ENCODE measurements at places on chromosomes 4 and X.
A peak's percentile ranks its signal among the peaks of the same experiment; 100 is the strongest.

DNA sequence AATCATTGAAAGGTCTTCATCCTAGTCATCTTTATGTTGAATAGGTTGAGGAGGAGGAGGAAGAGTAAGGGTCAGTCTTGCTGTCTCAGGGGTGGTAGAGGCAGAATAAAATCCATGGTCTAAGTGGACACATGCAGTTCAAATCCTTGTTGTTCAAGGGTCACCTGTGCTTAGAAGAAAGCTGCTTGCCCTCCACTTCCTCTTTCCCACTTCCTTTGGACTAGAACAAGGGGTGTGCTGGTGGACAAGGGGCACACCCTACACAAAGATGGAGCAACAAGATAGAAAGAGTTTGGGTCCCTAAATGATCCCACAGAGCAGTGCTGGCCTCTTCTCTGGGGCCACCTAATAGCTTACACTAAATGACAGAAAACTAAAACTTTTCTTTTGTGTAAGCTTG, 47.9 kb downstream of the HSD17B13 start:
- DNase-seq = no peak

DNA sequence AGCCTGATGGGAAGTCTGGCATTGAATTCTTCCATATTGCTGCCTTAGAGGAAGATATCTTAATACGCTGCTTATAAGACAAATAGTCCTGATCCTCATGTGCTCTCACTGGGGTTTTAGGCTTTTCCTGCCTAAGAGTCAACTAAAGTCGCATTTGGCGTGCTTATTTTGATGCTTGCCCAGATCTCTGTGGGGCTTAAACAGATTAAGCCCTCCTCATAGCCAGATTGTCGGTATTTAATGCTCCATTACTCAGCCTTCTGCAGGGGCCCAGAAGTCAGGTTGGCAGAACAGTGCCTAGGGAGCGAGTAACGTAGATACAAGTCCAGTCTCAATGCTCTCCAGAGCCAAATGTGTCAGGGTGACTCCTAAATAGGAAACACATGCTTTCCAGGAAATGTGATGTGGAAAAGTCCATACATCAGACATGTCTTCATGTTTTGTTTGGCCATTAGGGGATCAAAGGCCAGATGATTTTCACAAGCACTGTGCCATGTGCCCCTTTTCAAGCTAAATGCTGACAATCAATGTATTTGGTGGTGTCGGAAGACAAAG, 262.8 kb downstream of the PRDM5 start:
- DNase-seq = no peak

- no peak for DNase-seq
Observed at GRCh38 chrX:106710771-106711170, 15.7 kb upstream of the RNF128 start.

DNA sequence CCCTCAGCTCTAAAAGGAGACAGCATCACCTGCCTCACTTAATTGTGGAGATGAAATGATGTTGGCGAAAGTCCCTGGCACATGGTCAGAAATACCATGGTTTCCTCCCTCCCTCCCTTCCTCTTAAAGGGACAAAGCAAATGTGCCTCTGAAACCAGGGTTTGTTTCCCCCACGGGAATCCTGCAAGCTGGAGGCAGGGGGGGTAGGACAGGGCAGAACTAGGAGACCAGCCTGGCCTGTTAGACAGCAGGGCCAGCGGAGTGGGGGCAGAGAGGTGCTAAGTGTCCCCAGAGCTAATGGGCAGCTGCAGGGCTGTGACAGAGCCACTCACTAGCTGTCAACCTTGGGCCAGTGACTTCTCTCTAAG, 5.7 kb downstream of the RTL5 start:
- DNase-seq = no peak

- no peak for DNase-seq
Observed at GRCh38 chr4:39407584-39407885, 805 bp downstream of the KLB start.

DNA sequence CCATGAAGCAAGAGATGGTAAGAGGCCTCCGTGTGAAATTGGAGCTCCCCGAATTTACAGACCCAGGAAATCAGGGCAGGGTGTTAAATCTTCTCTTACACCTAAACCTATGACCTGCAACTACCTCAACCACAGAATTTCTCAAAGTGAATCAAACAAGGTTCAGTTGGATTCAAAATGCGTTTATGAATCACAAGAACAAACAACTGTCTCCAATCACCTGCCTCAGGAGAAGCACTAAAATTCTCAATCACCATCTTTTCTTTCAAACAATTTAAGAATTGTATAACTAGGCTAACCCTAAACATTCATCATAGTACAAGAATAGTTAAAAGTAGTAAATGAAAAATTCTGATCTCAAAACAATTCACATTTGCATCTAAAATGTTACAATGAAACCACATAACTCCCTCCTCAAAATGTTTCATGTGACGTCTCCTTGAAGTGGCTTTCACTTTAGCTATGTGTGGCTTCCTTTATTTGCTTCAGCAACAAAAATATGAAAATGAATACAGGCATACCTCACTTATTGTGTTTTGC, 19.2 kb downstream of the PPP3CA start:
- DNase-seq = no peak

DNA sequence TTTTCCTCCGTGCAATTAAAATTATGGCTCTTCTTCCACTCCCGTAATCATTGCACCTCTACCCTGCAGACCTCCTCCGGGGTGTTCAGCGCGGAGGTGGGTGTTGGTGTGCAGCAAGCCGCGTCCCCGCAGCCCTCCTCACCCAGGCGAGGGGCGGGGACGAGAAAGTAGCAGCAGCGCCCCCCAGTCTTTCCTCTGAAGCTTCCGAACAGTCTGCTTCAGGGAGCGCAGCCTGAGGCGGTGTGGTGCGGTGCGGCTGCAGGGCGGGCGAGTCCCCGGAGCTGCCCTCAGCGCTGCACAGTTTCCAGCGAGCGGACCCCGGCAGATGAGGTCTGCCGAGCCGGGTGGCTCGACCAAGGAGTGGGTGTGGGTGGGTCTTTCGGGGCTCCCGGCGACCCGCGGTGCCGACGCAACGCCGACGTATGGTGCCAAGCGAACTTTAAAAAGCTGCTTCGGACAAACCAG, at the start of gene FRAS1:
Gene FRAS1 (plus strand): TSS at position 189 of the 465 bp plus-strand sequence. CDS start 687 bp downstream, outside the sequence.
- peak; percentile 62 for DNase-seq

DNA sequence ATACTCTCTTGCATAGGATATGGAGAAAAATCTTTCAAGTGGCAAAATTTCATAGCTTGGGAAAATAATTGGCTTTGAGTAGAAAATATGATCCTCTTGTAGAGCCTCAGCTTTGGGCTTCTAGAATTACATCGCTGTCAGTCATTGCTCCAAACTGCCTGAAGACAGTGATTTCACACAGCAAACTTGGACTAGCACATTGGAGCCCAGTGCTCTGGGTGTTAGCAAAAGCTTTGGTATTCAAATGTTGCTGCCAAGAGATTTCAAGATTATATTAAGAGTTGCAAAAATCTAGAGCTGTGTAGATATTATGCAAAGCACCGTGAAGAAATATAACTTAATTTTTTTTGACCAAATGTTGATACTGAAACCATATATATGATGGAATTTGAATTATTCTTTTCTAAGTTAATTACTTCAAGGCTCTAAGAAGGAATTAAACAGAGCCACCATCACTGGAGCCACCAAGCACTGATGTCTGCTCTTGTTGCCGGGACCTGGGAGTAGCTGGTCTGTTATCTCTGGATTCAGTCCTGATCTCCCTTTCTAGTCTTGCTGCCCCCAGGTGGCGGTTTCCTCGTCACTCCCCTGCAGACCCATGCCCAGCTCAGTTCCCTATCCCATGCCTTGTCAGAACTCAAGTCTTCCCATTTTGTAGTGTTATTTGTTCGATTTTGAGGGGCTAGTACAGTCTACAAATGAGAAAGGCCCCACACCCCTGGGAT, 260.7 kb upstream of the SFRP2 start:
- peak; percentile 9 for DNase-seq

DNA sequence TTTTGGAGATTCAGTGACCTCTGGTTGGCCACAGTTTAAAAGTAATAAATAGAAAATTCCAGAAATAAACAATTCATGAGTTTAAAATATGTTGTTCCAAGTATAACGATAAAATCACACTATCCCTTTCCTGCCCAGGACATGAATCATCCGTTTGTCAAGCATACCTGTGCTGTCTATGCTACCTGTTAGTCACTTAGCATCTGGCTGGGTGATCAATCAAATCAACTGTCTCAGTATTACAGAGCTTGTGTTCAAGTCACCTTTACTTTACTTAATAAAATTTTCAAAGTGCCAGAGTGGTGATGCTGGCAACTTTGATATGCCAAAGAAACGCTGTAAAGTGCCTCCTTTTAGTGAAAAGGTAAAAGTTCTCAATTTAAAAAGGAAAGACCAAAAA, 979.5 kb upstream of the NDST4 start:
- DNase-seq = no peak

DNA sequence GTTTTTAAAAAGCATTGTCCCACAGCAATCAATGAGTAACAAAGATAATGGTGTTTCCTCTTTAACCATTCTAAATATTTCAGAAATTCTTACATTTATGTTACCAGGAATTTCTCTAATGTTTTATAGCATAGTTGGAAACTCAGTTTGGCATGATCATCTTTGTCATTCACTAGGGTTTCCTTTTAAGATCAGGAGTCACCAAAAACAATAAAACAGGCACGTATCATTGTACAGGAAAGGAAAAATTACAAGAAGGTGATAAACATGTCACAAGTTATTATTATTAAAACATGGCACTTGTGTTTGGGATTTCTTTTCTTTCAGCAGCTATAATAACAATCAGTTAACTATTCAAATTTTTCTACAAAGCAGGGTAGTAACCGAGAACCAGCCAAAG, 84.0 kb downstream of the SLC10A7 start:
- no peak for DNase-seq

DNA sequence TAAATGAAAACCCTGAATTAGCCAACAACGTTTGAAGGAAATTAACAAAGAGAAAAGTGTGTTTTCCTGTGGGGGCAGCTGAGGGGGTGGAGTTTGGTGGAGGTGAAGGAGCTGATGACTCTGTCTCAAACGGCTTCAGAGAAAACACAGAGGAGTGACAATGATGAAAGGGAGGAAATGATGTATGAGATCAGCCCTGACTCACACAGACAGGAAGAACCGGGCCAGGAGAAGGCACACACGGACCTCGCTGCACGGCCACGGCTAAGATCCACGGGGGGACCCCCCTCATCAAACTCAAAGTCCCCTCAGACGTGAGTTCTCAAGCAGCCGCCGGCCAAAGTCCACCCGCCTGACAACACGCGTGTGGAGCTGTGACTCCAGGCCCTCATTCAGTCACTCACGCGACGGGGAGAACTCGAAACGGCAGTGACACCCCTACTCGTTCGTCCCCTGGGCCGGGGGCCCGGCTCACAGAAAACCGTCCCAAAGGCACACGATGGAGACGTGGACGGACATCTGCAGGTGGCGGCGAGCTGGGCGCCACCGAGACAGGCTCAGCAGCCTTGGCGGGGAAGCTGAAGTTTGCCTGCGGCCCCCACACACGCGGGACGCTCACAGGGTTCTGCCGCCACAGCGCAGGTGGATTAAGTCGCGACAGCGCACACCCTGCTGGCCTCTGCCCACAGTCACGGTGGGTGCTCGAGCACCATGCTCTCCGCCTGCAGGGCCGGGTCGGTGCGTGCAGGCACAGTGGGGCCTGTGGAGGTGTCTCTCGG, 28.8 kb downstream of the PPP2R3B start:
- DNase-seq = no peak

DNA sequence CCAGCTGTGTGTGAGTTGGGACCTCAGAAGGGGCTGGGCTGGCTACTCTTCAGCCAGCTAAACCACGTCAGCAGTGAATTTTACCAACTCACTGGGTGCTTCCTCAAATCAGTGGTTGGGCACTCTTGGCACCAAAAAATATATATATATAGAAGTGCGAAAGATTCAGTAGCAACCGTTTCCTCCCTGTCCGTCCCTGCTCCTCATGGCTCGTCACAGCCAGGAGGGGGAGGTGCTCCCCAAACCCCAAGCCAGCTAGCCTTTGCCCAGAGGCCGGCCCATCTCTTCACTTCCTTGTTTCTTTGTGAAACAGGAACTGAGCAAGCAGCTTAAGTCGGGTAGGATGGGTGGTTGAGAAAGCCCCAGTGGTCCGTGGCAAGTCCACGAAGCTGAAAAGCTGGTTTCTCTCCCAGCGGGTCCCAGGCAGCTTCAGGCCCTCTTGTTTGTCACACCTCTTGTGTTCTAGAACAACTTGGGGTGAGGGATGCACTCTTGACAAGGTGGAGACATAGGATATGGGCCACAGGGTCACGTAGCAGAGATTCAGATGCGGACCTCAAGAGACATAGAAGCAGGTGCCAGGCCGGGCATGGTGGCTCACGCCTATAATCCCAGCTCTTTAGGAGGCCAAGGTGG, 6.8 kb upstream of the SASH3 start:
- no peak for DNase-seq

- no peak for DNase-seq
Observed at GRCh38 chrX:129932821-129933321, 26.9 kb downstream of the UTP14A start.

- no peak for DNase-seq
Observed at GRCh38 chrX:74408304-74408703, 13.0 kb upstream of the SLC16A2 start.

GRCh38 chr4:3257556-3258482, 8.9 kb downstream of the MSANTD1 start:
- no peak for DNase-seq

DNA sequence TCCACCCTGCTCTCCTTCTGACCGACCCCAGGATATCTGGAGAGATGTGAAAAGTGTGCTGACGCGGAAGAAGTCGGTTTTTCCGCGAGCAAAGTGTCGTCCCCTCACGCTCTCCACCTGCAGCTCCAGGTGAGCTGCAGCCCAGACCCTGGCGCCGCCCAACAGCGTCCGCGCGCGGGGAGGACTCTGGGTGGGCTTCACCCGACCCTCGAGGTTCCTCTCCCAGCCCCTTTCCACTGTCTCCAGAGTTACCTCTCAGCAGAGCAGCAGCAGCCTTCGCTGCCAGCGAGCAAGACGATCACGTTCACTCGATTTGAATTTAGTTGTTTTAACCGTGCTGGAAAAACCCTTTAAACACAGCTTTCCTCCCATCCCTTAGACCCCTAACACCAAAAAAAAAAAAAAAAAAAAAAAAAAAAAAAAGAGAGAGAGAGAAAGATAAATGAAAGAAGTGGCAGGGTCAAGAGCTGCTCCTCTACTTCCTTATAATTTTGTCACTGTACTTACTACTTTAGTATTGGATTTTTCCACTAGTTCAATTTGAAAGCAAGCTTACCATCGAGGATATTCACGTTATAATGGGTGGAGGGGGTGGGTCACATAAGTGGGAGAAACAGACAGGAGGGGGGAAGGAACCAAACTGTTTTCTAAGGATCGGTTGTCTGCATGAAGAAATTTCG, 758 bp upstream of the NR3C2 start:
- DNase-seq = no peak

GRCh38 chrX:119775517-119776238, 15.8 kb downstream of the RPL39 start:
- no peak for DNase-seq
